ENCODE measurements at places on chromosomes 12 and 14.

DNA sequence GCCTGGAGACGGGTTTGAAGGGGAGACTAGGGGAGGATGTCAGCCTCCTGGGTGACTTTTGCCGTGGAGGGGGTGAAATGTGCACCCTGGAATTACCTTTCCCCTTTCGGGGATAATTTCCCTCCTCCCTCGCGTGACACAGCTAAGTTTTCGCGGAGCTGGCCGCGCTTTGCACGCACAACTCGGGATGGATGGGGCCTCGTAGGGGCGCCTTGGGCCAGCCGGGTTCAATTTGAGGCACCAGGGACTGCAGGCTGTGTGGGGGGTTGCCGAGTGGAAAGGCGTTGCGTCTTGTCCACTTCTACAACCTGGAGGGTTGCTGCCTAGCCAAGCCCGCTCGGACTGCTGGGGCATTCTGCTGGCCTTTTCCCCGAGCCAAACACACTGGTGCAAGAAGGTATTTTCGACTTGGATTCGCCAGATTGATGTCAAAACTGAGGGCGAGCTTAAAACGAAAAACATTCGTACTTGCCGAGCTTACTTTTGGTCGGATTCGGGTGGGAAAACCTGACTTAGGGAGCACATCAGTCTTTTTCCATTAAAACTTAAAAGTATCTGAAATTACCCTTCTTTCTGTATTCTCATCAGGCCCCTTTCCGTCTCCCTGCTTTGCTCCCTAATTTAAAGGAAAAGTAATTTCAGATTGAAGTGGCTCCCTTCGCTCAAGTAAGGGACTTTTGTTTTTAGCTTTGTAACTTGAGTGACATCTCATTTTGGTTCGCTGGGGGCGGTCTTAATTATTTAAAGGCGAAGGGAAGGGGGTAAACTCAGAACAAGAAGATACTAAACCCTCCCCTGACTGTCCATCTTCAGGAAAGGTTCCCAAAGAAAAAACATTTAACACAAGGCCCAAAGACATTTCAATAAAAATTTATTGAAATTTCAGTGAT, 14.3 kb downstream of the TBX3 start:
- no peak for DNase-seq

DNA sequence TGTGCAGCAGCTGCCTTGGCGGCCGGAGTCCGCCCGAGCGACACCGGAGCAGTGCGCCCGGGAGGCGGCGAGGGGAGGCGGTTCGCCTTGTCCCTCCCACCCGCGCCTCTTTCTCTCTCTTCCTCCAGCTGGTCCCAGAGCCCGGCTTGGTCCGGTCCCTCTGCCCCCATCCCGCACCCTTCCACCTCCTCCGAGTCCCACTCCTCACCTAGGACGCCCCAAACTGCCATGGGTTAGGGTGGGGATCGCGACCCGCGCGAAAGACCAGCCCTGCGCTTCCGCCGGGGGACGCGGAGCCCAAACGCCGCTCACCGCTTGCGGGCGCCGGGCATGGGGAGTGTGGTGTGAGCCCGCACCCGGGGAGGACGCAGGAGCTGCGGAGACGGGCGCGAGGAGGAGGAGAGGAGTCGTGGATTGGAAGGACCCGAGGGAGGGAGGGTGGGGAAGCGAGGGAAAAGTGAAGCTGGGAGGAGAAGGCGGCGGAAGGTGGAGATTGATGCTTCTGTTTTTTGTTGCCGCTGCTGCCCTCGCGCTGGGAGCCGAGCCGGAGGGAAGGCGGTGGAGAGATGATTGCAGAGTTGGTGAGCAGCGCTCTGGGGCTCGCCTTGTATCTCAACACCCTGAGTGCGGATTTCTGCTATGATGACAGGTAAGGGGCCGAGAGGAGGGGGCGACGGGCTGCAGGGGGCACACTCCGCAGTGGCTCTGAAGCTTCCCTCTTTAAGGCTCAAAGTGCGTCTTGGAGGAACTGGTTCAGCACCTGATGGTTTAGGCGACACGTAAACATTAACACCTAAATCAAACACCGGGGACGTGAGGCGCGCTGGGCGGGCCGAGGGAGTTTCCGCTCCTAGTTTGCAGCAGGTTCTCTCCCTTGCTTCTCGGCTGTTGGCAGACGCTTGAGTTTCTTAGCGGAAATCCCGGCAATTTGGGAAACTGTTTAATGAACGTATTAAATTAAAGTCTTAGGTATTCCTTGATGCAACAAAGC, 610 bp downstream of the TMTC2 start:
- DNase-seq, result peak; percentile 72

DNA sequence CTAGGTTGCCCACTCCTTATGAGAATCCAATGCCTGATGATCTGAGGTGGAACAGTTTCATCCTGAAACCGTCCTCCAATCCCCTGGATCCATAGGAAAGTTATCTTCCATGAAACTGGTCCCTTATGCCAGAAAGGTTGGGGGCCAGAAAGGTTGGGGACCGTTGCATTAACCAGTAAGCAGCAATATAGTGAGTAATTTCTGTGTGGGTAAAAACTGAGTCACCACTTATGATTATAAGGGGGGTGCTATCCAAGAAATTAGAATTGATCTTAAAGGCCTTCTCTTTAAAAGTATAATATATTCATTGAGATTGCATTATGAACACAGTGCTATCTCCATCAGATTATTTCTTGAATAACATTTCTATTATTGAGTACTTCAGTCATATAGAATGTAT, 97.2 kb downstream of the PCNX1 start:
- DNase-seq, result peak; percentile 31

DNA sequence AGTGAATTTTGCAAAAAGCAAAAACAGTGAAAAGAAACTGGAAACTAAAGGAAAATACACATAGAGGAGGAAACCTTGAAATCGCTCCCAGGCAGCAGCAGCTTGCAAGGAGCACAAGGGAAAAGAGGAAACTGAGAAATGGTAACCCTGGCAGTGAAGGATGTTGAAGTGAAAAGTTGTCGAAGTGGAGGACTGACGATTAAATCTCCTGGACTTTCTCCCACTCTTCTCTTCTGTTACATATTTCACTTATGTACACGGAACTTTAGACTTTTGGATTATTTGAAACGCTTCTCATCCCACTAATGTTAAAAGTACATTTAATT, 388.8 kb upstream of the USP15 start:
- peak; percentile 13 for DNase-seq

- DNase-seq, result no peak
Measured at GRCh38 chr12:6213969-6214368, 13.8 kb downstream of the CD9 start.

- peak; percentile 36 for DNase-seq
Measured at GRCh38 chr12:6605421-6606330, 1.5 kb downstream of the CHD4 start.

Measured in NB4 (cell line).